CD4-positive, alpha-beta T cell treated with Interferon alpha-2 for 1 hour (primary cell): ENCODE measurements at places on chromosomes 7 and 10.

GRCh38 chr10:125159932-125160855 is at the start of gene CTBP2:
TSS of gene CTBP2 (minus strand) at chr10:125160563.
- no peak for DNase-seq

GRCh38 chr10:124696446-124697392 is 47.5 kb downstream of the FAM53B start:
- peak; percentile 78 for DNase-seq

DNA sequence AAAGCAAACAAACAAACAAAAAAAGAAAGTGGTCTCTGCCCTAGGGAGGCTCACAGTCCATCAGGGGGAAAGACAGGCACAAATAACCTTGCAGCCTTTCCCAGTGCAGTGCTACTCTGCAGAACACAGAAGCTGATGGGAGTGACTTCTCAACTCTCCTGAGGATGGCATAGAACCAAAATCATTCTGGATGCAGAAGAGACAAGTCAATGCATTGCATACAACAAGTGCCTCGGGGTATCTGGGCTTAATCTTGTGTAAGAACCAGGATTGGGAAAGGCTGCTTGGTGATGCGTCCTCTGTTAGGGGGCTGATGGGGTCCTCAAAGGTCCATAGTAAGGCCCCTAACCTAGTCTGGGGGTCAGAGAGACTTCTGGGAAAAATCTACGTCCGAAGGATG is 68.9 kb downstream of the NEURL1 start:
- no peak for DNase-seq

DNA sequence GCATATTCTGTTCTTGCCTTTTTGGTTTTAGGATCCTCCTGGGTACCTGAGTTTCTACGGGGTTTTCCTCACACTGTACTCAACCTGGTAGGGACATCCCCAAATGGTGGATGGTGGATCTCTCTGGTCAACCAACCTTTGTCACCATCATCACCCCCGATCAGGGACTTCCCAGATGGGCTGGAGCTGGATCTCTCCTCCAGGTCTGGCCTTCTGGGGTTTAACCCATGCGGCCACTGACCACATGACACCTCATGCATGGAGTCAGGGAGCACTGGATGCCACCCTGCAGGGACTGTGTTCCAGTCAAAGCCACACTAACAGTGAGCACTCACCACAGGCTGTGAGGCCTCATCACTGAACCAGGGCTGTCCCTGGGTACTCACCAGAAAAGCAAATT is 80.0 kb downstream of the CELF2 start:
- no peak for DNase-seq

GRCh38 chr10:73653701-73654100 is 2.1 kb downstream of the SYNPO2L start:
- DNase-seq, result no peak

DNA sequence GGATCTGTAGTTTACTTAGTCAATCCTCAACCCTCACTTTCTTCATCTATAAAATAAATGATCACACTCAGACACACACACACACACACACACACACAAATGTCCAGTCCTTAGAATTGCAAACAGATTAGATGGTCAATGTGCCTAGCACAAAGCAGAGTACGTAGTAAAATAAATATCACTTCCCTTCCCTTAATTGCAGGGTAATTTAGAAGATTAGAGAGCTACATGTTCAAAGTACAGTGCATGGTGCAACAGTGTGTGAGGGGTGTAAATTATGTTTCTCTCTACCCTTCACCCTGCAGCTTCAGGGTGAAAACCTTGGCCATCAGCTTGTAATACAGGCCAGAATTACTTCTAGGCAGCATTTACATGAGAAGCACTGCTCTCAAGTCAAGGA is 187.0 kb upstream of the GHITM start:
- DNase-seq, result no peak
